ENCODE measurements at places on chromosomes 12 and 14. TPM values are rescaled to one million over a fixed set of nuclear protein-coding genes. Genes with fewer than 3 reads are reported as not detected.

DNA sequence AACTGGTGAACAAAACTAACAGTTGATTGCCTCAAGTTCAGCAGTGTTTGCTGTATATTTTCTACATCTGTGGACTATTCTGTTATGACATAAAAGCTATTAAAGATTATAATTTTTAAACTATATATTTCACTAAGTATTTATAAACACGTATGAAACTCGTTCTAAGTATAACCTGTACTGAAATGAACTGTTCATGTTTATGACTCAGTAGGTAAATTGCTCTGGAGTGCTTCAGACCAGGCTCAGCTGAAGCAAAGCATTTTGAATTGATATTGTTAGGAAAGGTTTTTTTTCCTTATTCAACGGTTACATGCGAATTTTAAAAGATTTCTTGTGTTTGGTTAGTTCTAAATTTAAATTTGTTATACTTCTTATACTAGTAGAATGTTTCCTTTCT is 151.3 kb downstream of the RAD51B start:
- H3K27me3 ChIP-seq = no peaks in the 10 kb centered on the region
- DNase-seq = no peak
- H3K27ac ChIP-seq = no peak overlapping the region
- H3K4me1 ChIP-seq = peaks cover 3% of the 10 kb centered on the region
- no peak overlapping the region for H3K4me3 ChIP-seq

GRCh38 chr14:52089218-52089617 is 20.4 kb upstream of the NID2 start:
- H3K4me1 ChIP-seq = no peaks in the 10 kb centered on the region
- DNase-seq = no peak
- H3K36me3 ChIP-seq = no peaks in the 10 kb centered on the region
- no peak overlapping the region for H3K27ac ChIP-seq
- no peak overlapping the region for H3K4me3 ChIP-seq
- no peaks in the 10 kb centered on the region for H3K27me3 ChIP-seq

DNA sequence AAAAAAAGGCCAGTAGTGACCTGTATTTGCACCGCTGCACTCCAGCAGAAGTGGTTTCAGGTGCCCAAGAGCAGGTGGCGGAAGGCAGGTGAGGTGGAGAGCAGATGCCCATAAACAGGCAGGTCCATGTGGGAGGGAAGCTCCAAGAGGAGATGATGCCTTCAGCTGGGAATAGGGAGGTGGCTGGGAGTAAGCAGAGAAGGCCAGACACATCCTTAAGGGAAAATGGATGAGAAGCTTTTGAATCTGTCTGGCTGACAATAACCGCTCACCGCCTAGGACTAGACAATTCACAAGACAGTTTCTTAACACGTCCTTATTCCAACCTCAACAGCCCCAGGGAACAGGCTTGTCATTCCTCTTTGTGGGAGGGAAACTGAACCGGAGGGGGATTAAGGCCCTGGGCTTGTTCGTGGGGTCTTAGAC is 43.9 kb upstream of the PLEKHG6 start:
- H3K4me1 ChIP-seq = peaks cover 9% of the 10 kb centered on the region
- DNase-seq = no peak
- no peaks in the 10 kb centered on the region for H3K27me3 ChIP-seq
- no peak overlapping the region for H3K4me3 ChIP-seq
- H3K27ac ChIP-seq = no peak overlapping the region
- no peaks in the 10 kb centered on the region for H3K36me3 ChIP-seq

- H3K4me1 ChIP-seq = 0 out of 2 replicates have a peak, but pooled peaks cover 3% of the 10 kb centered on the region
- DNase-seq = no peak
- no peaks in the 10 kb centered on the region for H3K27me3 ChIP-seq
- H3K27ac ChIP-seq = no peak overlapping the region
Measured at GRCh38 chr14:76262641-76263040, 110.9 kb downstream of the GPATCH2L start.

AP4S1 gene
- 9.9 TPM for total RNA-seq

SERPINA6 gene
- not detected for total RNA-seq

DNA sequence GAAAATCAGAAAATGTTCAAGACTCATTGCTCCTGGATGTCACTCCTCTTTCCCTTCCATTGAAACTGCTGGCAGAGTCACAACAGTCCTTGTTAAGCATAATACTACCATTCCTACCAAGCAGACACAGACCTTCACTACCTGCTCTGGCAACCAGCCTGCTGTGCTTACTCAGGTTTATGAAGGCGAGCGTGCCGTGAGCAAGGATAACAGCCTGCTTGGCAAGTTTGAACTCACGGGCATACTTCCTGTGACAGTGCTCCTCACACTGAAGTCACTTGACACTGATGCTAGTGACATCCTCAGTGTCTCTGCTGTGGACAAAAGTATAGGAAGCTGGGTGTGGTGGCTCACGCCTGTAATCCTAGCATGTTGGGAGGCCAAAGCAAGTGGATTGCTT is 15.7 kb upstream of the PHETA1 start:
- no peaks in the 10 kb centered on the region for H3K4me1 ChIP-seq
- no peak overlapping the region for H3K4me3 ChIP-seq
- DNase-seq = no peak
- H3K36me3 ChIP-seq = no peaks in the 10 kb centered on the region

ASPG gene
- 0.46 TPM for total RNA-seq

MGAT4C gene
- total RNA-seq = 3.0 TPM

DNA sequence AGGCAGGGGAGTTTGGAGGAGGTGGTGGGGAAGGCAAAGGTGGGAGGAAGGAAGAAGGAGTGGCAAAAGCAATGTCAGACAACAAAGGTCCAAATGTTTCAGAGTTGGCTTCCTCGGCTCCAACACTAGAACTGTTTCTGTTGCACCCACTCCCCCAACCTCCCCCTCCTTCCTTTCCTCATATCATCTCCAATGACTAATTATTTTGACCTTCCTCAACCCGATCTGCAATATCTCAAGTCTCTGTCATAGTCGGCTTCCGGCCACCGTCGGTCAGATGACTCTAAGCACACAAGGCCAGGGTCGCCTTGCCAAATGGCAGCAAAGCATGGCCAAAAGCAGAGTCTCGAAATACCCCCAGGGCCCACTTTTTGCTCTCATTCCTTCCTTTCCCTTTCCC is 637.0 kb upstream of the TBX3 start:
- no peaks in the 10 kb centered on the region for H3K36me3 ChIP-seq
- H3K27ac ChIP-seq = no peak overlapping the region
- H3K4me1 ChIP-seq = no peaks in the 10 kb centered on the region
- H3K4me3 ChIP-seq = no peak overlapping the region

SYNDIG1L gene
- total RNA-seq = 3.0 TPM

DNA sequence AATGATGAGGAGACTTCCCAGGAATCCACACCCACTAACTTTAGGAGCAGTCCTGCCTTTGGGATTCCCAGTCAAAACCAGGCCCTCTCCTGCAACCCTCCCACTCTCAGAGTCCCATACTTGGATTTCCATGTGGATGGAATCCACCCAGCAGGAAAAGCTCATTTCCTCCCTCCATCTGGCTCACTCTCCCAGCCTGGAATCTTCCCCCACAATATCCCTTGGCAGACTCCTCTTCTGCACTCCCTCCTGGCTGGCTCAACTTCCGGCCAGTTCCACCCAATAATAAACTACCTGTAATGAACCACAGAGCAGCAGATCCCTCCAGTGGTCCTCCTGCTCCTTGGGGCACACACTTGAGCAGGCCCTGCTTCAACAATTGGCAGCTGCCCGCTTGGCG is 102.8 kb upstream of the EGLN3 start:
- no peak overlapping the region for H3K4me3 ChIP-seq
- H3K27ac ChIP-seq = no peak overlapping the region
- H3K36me3 ChIP-seq = no peaks in the 10 kb centered on the region
- H3K4me1 ChIP-seq = no peaks in the 10 kb centered on the region

GRCh38 chr12:15603474-15604085 is 185.6 kb downstream of the EPS8 start:
- no peak for DNase-seq
- H3K36me3 ChIP-seq = no peaks in the 10 kb centered on the region
- no peaks in the 10 kb centered on the region for H3K4me1 ChIP-seq
- no peaks in the 10 kb centered on the region for H3K27me3 ChIP-seq
- no peak overlapping the region for H3K27ac ChIP-seq
- no peak overlapping the region for H3K4me3 ChIP-seq

TXNDC16 gene
- 14.3 TPM for total RNA-seq

GRCh38 chr14:44700184-44700583 is 193.1 kb upstream of the FSCB start:
- H3K4me3 ChIP-seq = no peak overlapping the region
- H3K4me1 ChIP-seq = no peaks in the 10 kb centered on the region
- no peak overlapping the region for H3K27ac ChIP-seq
- no peaks in the 10 kb centered on the region for H3K27me3 ChIP-seq

PTCSC3 gene
- not detected for total RNA-seq

- peaks cover 12% of the 10 kb centered on the region for H3K36me3 ChIP-seq
- H3K27me3 ChIP-seq = no peaks in the 10 kb centered on the region
- H3K27ac ChIP-seq = no peak overlapping the region
- no peak for DNase-seq
- no peak overlapping the region for H3K4me3 ChIP-seq
- no peaks in the 10 kb centered on the region for H3K4me1 ChIP-seq
Measured at GRCh38 chr14:77290705-77291104, 19.7 kb upstream of the NGB start.

- H3K36me3 ChIP-seq = no peaks in the 10 kb centered on the region
- H3K4me3 ChIP-seq = no peak overlapping the region
- no peaks in the 10 kb centered on the region for H3K27me3 ChIP-seq
- DNase-seq = no peak
Measured at GRCh38 chr12:106893451-106893850, 62.3 kb upstream of the TMEM263 start.

TRAF3 gene
- 10.0 TPM for total RNA-seq

GRCh38 chr12:25397001-25397400 is 146.3 kb upstream of the KRAS start:
- no peaks in the 10 kb centered on the region for H3K27me3 ChIP-seq
- no peak overlapping the region for H3K27ac ChIP-seq
- H3K4me1 ChIP-seq = no peaks in the 10 kb centered on the region

- no peaks in the 10 kb centered on the region for H3K27me3 ChIP-seq
- no peaks in the 10 kb centered on the region for H3K4me1 ChIP-seq
- no peak for DNase-seq
- no peak overlapping the region for H3K27ac ChIP-seq
- H3K36me3 ChIP-seq = no peaks in the 10 kb centered on the region
- no peak overlapping the region for H3K4me3 ChIP-seq
Measured at GRCh38 chr12:42086031-42086430, 58.6 kb downstream of the GXYLT1 start.

GRCh38 chr12:32435921-32436705 is 36.8 kb downstream of the FGD4 start:
- no peaks in the 10 kb centered on the region for H3K36me3 ChIP-seq
- H3K4me1 ChIP-seq = peaks cover 11% of the 10 kb centered on the region
- DNase-seq = no peak
- H3K27ac ChIP-seq = no peak overlapping the region
- H3K27me3 ChIP-seq = no peaks in the 10 kb centered on the region
- no peak overlapping the region for H3K4me3 ChIP-seq

GRCh38 chr12:129067491-129067890 is 214.2 kb downstream of the GLT1D1 start:
- no peak overlapping the region for H3K27ac ChIP-seq
- no peaks in the 10 kb centered on the region for H3K27me3 ChIP-seq
- DNase-seq = no peak
- H3K36me3 ChIP-seq = no peaks in the 10 kb centered on the region
- peaks cover 8% of the 10 kb centered on the region for H3K4me1 ChIP-seq

MMP19 gene
- total RNA-seq = 2.6 TPM

GRCh38 chr12:51942056-51942455 is 9.4 kb upstream of the ACVR1B start:
- no peaks in the 10 kb centered on the region for H3K27me3 ChIP-seq
- H3K4me3 ChIP-seq = no peak overlapping the region
- H3K36me3 ChIP-seq = no peaks in the 10 kb centered on the region
- no peak overlapping the region for H3K27ac ChIP-seq

GRCh38 chr12:126914170-126914793 is 1352.7 kb upstream of the TMEM132C start:
- no peaks in the 10 kb centered on the region for H3K36me3 ChIP-seq
- no peak for DNase-seq
- H3K4me1 ChIP-seq = no peaks in the 10 kb centered on the region
- H3K27me3 ChIP-seq = no peaks in the 10 kb centered on the region
- H3K4me3 ChIP-seq = no peak overlapping the region

DNA sequence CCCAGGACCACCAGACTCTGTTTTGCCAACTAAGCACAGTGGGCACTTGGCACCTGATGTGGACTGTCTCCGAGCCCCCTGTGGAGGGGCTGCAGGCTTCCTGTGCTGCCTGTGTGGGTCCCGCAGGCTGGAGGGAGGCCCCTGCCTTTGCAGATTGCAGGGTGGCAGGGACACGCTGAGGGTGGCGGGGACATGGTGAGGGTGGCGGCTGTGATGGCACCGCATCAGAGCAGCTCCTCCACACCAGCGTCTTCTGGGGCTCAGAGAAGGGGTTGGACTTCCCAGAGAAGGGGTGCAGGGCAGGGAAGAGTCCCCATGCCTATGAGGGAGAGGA is 8.1 kb downstream of the ZFYVE21 start:
- H3K4me1 ChIP-seq = no peaks in the 10 kb centered on the region
- H3K27me3 ChIP-seq = no peaks in the 10 kb centered on the region
- H3K36me3 ChIP-seq = peaks cover 2% of the 10 kb centered on the region
- no peak for DNase-seq
